ENCODE measurements at places on chromosomes 1 and 21. TPM values are rescaled to one million over a fixed set of nuclear protein-coding genes. Genes with fewer than 3 reads are reported as not detected.

The CHODL gene
- 0.59 TPM for total RNA-seq

The RNU1-1 gene
- under 0.01 TPM for total RNA-seq

The ELF3 gene
- 1.2 TPM for total RNA-seq

GRCh38 chr21:43967981-43968380 lies 44.1 kb upstream of the TRAPPC10 start:
- no peak for DNase-seq

- DNase-seq = no peak
Observed at GRCh38 chr1:150259217-150259616, 1.6 kb downstream of the CA14 start.

DNA sequence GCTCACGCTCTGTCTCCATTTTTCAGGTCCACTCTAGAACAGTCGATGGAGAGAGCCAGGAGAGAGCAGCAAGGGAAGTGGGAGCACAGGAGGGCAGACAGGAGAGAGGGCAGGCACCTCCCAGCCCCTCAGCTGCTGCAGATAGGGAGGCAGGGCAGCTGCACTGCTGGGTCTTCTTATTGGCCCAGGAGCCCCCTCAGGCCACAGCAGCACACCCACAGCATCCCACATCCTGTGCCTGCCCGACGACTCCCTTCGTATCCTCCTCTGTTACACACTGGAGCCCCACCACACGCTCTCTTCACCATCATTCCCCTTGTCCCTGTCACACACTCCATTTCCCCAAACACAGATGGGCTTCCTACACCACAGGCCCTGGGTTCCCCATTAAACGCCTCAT lies 13.7 kb upstream of the ARTN start:
- no peak for DNase-seq

DNA sequence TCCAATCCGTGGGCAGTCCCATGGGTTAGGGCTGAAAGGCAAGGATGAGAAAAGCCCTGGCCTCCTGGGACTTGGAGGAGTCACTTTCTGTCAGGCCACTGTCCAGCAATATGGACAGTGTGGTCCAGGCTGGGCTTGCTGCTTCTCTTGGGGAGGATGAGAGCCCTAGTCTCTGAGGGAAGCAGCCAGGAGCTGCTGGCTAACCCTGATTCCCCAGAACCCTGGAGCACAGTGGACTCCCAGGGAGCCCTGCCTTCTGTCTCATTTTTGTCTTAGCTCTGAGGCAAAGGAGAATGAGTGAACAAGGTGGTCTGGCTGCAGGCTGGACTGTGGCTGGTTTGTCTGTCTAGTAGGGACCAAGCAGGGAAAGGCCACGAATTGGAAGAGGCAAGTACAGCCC lies 23.8 kb upstream of the EDN2 start:
- DNase-seq = no peak

DNA sequence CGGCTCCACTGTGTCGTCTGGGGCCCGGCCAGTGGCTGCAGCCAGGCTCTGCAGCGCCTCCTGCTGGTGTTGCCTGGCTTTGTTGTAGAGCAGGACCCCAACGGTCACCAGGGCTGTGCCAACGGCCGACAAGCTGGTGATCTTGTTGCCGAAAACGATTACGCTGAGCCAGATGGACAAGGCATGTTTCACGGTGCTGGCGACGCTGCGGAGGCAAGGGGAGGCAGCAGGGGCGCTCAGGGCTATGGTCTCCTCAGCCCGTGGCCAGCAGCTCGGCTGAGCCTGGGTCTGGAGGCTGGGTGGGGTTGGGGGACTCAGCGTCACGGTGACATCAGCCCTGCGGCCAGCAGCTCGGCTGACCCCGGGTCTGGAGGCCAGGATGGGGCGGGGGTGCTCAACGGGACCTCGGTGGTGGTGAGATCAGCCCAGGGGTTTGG lies 7.0 kb upstream of the CDK11B start:
- DNase-seq = no peak

- DNase-seq = no peak
Observed at GRCh38 chr1:240308096-240308495, 216.4 kb downstream of the FMN2 start.

DNA sequence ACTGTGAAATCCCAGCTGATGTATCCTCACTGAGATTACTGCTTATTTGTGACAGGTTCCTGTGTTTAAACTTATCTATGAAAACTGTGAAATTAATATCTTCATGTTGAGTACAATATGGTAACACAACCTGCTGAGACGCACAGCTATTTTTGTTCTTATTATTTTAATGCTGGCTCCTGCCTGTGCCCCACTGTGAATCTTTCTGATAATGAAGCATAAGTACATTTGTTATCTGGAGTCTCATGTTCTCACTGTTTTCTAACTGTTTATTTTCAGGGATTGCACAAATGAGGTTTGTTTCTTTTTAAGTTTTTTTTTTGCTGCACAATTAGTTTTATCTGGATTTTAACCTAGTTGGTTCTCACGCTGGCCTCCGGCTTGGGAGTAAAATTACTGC lies 39.9 kb upstream of the IFNAR2 start:
- no peak for DNase-seq

DNA sequence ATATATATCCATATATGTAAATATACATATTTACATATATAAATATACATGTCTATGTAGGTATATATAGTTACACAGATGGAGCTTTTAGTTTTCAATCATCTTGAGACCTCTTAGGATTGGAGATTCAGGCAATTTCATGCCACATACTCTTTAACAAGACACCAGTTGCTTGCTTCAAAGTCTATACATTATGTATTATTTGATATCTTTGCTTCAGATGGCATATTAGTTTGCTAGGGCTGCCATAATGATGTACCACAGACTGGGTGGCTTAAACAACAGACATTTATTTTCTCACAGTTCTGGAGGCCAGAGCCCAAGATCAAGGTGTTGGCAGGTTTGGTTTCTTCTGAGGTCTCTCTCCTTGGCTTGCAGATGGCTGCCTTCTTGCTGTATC lies 14.1 kb upstream of the C1orf87 start:
- no peak for DNase-seq

Data from tibial nerve (tissue), 4 donors.